Ureter (tissue), 1 donor: ENCODE measurements at places on chromosomes 16 and 17. TPM values are rescaled to one million over a fixed set of nuclear protein-coding genes. Genes with fewer than 3 reads are reported as not detected.
A peak's percentile ranks its signal among the peaks of the same experiment; 100 is the strongest.

GRCh38 chr17:4173781-4174180 lies 30.8 kb downstream of the CYB5D2 start:
- DNase-seq: no peak

DNA sequence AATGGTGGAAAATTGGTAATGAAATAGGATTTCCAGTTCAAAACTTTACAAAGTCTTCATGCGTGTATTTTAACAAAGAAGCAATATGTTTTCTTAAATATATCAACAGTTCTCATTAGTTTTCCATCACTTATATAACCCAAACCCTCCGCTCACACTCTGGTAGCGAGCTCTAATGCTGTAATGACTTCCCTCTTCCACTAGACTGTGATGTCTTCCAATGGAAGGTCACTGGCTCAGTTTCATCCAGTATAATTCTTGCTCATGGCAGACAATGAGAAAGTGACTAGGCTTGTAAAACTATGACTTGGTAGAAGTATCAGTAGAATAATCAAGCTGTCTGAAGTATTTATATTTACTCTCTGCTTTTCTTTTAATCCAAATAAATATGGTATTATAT lies 32.8 kb downstream of the NETO2 start:
- no peak for DNase-seq

DNA sequence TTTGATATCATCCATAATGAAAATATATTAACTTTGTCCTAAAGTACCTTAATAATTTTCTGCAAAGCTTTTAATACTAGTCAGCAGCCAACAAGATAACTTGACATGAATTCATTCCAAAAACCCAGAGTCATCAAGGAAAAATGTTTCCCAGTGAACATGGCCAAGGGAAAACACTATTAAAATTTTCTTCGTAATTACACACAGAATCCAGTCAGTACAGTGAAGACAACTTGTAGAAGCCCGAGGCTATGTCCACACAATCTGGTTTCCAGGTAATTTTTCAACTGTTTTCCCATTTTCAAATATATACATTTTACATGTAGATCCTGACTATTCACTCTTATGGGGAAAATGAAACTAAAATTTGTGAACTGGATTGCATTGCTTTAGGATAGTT lies 600.9 kb downstream of the CDH8 start:
- DNase-seq: no peak

GRCh38 chr16:69106491-69107315 lies 1.2 kb downstream of the HAS3 start:
- DNase-seq: no peak

DNA sequence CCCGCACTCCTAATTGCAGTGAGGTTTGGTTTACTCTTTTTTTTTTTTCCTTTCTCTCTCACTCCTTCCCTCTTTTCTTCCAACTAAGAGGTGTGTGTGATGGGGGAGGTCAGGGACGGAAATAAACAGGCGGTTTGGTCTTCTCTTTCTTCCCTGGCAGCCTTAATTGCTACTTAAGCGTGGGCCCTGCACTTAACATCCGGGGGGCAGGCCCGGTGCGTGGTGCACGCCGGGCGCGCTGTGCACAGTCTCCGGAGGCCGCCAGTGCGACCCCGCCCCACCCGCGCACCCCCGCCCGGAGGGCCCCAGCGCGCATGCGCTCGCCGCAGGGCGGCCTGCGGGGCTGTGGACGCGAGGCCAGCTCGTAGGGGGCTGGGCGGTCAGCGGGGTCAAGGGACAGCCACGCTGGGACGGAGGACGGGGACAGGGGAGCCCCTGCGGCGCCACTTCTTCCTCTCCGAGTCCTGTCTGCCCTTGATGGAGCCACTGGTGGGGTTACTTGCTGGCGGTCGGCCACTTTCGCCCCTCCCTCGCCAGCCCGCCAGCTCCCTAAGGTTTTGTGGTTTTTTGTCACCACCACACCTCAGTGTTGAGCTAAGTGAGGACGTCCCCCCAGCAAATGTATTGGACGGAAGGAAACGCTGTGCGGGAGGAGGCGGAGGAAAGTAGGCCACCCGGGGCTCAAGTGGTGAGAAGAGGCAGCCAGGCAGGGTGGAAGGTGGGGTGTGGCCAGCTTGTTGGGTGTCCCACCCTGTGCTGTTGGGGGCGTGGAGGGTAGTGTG lies 120.9 kb downstream of the MRM1 start:
- DNase-seq: peak; percentile 48

- DNase-seq: no peak
Observed at GRCh38 chr16:12098429-12099310, 122.1 kb downstream of the SNX29 start.

METTL9 gene
- 80.3 TPM for total RNA-seq

RAB40B gene
- 18.9 TPM for total RNA-seq

SMIM36 gene
- not detected for total RNA-seq

ETV4 gene
- total RNA-seq: 3.7 TPM
